ENCODE measurements at places on chromosomes 16 and 17.

DNA sequence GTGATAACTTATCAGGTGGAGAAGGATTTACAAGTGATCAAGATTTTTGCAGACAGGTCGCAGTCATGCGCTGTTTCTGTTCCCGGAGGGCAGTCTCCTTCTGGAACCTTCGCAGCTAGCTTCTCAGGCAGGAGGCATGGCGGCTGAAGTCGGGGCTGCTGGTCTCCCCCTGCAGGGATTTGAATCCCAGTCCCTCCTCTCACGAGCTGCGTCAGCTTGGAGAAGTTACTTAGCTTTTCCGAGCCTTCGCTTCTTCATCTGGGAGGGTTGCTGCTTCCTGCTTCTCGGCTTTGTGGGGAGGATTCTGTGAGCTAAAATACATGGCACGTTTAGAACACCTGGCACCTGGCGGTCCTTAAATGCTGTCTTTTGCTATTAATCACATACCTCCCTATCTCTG is 287.8 kb upstream of the FOXF1 start:
- no peak for DNase-seq

DNA sequence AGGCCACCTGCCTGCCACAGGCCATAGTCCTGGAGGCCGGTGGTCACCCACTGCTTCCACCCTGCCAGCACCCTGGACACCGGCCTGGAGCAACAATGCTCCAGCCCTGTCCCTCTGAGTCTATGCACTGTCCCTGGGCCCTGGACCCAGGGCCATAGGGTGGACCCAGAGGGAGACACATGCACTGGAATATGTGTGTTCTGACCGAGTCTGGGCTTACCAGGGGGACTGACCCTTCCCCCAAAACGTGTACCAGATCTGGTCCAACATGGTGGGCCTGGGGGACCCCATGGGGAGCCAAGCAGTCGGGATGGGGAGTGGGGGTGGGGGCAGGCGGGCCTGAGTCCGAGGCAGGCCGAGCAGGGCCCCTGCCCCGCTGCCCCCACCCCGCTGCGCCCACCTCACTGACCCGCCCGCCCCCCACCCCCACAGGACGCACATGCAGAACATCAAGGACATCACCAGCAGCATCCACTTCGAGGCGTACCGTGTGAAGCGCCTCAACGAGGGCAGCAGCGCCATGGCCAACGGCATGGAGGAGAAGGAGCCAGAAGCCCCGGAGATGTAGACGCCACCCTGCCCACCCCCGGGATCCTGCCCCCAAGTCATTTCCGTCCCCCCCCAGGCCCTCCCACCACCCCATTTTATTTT is 357.4 kb downstream of the SEC14L1 start:
- DNase-seq: no peak

GRCh38 chr16:80687606-80688005 is 116.8 kb downstream of the CDYL2 start:
- no peak for DNase-seq

GRCh38 chr17:33679595-33679994 is 386.5 kb upstream of the ASIC2 start:
- no peak for DNase-seq

GRCh38 chr16:31572821-31573220 is 45.1 kb downstream of the AHSP start:
- DNase-seq: no peak

- DNase-seq: no peak
Measured at GRCh38 chr16:68086336-68086841, 1.2 kb downstream of the NFATC3 start.

DNA sequence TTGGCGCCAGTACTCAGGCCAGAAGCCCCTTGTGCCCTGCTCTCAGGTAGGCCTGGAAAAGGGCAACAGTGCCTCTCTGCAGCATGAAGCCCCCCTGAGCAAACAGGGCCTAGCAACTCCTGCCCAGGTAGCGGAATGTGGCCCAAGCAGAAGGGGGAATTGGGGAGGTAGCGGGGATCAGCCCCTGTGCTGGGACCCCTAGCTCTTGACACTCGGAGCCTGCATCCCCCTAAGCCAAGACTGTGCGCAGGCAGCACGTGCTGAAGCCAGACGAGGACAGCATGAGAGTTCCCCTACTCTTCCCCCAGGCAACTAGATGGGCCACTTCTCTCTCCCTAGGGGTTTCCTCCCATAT is 823 bp upstream of the CD2BP2 start:
- no peak for DNase-seq

GRCh38 chr17:437545-437944 is 84.9 kb upstream of the RPH3AL start:
- no peak for DNase-seq

GRCh38 chr16:8948069-8948593 is 15.6 kb downstream of the USP7 start:
- DNase-seq: no peak
